Activated T-helper 17 cell treated with anti-CD3 and anti-CD28 coated beads, Interleukin-2, amount 50 U/mL, for 72 hours (primary cell): ENCODE measurements at places on chromosomes 4 and X.

- no peak for ATAC-seq
Measured at GRCh38 chr4:79325864-79326328, at the start of gene NAA11. Gene NAA11, minus strand, starts transcription at chr4:79326061. Its CDS starts 184 bp downstream, at chr4:79325877.

DNA sequence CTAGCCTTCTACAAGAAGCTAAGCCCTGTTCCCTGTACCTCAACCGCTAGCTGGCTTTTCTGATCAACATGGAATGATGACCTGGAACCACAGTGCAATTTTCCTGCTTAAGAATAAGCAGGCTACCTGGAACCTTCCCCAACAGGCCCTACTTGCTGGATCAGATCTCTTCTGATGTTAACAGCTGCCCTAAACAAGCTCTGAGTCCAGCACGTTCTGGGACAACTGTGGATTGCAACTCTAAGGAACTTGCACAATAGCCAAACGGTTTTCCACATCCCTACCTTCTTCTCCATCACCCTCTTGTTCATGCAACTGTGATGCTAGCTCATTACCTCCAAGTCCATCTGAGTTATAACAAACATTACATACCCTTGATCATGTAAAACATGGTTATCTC, 19.8 kb downstream of the ATP8A1 start:
- ATAC-seq = no peak

DNA sequence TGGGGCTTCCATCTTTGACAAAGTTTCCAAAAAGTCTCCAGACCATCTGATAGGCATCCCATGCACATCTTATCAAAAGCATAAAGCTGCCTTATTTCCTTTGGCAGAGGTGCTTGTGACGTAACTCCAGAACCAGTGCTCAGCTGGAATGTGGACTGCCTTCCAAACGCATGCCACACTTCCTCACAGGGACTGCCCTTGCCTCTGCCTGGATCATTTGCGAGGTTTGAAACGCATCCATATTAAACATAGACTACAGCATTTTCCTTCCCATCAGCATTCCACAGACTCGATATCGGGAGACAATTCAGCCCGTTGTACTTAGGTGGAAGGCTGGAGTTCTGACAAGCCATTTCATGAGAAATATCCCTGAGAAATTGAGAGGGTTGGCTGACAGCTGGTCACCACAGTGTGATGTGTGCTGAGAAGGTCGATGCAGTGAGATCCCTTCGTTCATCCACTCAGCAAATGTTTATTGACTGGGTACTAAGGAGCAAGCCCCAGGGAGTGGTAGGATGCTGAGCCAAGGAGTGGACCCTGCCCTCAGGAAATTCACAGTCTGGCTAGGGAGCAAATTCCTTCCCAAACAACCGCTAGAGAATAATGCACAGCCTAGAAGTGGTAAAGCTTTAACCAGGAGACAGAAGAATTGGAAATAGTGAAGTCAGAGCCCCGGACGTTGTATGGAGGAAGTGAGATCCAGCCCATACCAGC, 376.0 kb downstream of the BCOR start:
- no peak for ATAC-seq

GRCh38 chrX:40283981-40284380, 186.2 kb upstream of the BCOR start:
- no peak for ATAC-seq

GRCh38 chr4:2850966-2851798, 7.5 kb downstream of the ADD1 start:
- ATAC-seq = peak; percentile 17

GRCh38 chr4:1338752-1339414, 8.1 kb upstream of the UVSSA start:
- no peak for ATAC-seq

DNA sequence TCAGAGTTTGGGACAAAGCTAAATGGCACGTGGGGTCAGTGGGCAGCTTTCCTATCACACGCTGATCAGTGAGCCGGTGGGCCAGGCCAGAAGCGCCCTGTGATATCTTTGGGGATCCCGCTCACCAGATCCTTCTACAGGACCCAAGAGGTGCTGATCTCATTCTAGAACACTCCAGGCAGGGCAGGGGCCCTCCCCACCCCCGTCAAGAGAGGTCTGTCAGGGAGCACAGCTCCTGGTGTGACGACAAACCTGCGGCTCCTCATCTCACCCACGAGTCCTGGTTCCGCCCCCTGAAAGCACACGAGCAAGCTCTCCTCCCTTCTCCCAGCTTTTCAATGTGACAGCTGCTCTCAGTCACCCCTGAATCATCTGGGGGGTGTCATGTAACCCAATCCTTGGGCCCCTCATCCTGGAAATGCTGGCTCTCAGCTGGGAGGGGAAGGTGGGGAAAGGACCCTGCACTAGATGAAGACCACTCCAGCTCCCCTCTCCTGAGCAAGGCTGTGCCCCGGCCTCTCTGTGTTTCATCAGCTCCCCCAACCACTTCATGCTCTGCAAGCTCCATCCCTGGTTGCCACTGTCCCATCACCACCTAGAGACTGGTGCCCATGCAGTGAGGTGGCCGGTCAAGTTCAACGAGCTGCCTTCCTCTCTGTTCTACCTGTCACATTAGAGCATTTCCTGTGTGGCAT, 4.6 kb downstream of the HCFC1 start:
- ATAC-seq = peak; percentile 71

DNA sequence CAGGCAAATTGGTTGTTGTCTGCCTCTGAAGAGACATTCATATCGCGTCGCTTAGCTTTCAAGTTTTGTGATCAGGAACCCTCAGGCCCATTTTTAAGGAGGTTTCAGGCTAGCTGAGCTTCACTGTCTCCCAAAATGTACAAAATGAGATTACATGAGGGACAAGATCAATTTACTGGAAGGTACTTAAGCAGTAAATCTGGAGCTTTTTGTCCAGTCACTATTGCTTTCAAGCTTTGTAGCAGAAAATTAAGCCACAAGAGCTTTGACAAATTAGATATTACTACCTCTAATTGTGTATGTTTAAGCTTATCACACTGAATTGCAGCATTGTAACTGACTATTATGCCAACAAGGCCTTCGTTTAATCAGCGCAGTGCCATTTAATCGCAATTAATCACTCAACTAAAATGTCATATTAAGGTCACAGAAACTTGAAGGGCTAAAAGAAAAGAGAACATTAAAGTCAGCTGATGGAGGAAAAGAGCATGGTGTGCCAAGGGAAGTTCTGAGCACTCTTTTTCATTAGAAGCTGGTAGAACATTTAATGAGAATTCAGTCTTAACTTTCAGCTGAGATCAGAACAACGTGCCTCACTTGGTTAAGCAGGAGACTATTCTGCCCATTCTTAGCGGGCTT, 353.0 kb downstream of the FBXO8 start:
- ATAC-seq = no peak

DNA sequence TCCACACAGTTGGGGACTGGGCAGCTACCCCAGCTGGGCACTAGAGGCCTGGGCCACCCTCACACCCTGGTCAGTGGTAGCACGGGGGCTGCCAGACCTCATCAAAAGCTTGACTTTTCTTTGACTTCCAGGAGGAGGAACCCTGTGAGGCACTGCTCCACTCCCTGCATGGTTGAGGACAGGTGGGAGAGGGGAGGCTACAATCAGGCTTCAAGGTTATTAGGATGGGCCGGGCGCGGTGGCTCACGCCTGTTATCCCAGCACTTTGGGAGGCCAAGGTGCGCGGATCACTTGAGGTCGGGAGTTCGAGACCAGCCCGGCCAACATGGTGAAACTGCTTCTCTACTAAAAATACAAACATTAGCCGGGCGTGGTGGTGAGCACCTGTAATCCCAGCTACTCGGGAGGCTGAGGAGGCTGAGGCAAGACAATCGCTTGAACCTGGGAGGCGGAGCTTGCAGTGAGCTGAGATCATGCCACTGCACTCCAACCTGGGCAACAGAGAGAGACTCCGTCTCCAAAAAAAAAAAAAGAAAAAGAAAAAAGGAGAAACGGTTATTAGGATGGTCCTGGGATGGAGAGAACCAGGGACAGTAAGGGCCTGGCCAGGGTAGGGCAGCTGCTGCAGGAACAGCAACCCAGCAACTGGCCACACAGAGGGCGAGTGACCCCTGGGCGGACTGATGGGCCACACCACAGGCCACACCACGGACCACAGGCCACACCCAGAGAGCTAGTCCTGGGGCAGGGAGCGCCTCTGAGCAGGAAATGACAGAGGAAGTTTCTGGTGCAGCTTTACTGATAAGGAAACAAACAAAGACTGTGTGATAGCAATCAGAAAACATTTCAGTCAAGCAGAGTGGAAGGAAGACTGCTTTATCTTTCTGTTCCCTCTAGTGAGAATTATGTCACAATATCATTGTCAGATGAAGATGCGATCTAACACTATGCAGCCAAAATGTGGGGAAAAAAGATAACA, 20.5 kb upstream of the OPN1LW start:
- peak; percentile 96 for ATAC-seq

- peak; percentile 84 for ATAC-seq
Measured at GRCh38 chr4:176902710-176903323, 110.1 kb upstream of the VEGFC start.

DNA sequence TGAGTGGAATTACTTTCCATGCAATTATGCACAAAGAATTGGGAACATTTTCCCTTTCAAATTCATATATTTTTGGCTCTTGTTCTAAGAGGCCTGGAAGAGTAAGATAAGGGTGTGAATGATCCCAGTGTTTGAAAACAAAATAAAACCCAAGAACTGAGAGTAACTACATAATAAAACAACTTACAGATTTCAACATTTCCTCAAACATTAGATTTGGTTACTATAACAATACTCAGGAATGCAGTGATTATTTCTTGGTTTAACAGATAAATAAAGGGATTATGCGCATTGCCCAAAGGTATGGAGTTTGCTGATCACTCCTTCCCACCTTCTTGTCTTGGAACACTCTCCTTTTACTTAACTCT, 292.5 kb downstream of the CAMK2D start:
- ATAC-seq = no peak

DNA sequence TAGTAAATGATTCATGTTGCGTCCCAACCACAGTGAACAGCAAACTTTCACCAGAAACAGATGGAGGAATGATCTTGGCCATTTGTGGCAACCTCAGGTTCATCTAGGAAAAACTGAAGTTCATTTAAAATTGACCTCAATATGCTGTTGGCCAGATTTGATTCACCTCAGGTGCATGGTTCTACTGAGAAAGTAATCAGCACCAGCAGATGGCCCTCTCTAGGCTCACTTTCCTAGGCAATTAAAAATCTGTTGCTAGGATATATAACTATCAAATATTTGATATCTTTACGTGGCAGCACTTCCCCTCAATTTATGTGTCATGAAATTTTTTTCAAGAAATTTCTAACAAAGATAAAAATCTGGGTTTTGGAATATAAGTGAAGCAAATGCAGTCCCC, 344.7 kb downstream of the GALNTL6 start:
- no peak for ATAC-seq

GRCh38 chr4:5969336-5969735, 48.9 kb downstream of the C4orf50 start:
- no peak for ATAC-seq

DNA sequence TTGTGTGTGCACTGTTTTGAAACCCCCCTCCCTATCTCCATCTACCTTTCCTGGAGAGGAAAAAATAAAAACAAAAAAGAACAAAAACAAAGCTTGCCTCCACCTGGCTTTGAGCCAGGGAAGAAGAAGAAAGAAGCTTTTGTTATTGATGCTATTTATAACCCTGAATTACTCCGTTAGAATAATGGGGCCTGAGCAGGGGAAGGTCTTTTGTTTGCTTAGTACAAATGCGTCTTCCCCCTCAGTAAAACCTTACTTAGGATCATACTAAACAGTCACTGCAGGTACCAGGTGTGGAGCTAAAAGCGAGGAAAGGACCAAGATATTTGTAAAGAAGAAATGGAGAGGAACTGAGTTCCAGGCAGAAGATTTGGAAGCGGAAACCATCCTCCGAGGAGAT, 352.1 kb downstream of the KCNIP4 start:
- ATAC-seq = no peak

- ATAC-seq = no peak
Measured at GRCh38 chr4:168633064-168633463, 136.2 kb downstream of the PALLD start.

DNA sequence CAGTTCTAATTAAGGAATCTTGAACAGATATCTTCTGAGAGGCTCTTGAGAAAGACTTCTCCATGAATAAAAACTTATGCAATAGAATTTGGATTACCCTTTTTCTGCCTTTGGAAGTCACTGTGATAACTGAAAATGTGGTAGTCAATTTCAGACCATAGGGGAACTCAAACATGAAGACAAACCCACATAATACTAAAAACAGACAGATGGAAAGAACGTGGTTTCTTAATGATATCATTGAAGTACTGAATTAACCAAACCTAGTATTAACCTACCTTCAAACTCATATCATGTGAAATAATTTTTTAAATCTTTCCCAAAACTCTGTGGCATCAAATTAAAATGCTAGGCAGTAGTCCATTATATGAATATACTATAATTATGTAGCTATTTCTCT, 153.5 kb downstream of the CAMK2D start:
- ATAC-seq = peak; percentile 61

DNA sequence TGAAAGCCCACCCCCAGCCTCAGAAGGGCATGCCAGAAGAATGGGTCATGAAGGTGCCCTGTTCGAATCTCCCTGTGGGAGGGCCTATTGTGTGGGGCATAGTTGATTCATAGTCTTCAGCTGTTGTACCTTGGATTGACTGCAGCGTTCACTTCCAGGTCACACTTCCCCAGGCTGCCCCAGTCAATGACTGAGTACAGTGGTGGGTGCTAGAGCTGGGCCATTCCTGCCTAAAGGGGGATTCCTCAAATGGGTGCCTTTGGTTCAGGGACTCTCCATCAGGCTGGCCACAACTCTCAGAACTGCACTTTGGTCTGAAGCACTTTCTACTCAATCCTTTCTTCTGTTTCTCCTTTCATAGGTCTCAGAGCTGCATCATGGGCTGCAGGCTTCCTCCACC, 35.0 kb upstream of the RASGEF1B start:
- ATAC-seq = peak; percentile 55

- ATAC-seq = peak; percentile 83
Measured at GRCh38 chrX:44400588-44400987, 57.1 kb upstream of the EFHC2 start.

DNA sequence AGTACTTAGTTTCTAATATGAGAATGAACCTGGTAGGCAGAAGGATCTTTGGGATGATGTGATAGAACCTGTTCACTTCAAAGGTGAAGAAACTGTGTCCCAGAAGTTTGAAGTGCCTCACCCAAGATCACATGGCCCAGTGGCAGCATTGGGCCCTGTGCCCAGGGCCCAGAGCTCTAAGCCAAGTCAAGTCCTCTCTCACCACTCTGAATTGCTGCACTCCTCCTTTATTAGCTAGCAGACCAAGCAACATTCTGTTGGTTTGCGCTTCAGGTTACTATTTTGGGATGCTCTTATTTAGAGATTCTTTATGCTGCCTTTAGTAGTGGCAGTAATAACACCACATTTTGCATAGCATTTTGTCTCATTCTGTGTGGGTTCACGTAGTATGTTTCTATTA, 82.7 kb downstream of the PARM1 start:
- ATAC-seq = no peak

- ATAC-seq = no peak
Measured at GRCh38 chr4:166896254-166896653, 338.0 kb downstream of the SPOCK3 start.

DNA sequence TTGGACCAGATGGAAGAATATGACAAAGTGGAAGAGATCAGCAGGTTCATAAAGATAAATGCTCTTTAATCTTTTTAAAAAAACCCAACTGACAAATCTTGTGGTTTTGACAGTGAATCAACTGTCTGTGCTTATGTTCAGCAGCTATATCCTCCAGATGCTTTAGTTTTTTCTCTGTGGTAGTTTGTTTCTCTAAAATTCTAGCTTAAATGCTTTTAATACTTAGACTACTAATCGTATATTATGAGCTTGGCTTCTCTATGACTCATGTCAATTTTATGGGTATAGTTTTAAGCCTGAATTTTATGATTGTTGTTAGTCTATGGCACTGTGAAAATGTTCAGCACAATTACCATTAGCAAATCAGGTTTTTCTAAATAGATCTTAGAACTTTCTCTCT, 12.9 kb downstream of the HHIP start:
- ATAC-seq = no peak

GRCh38 chr4:167419468-167420140, 185.3 kb upstream of the SPOCK3 start:
- no peak for ATAC-seq
